ENCODE measurements at places on chromosomes 7 and 10. TPM values are rescaled to one million over a fixed set of nuclear protein-coding genes. Genes with fewer than 3 reads are reported as not detected.

PON3 gene
- total RNA-seq: not detected

DNA sequence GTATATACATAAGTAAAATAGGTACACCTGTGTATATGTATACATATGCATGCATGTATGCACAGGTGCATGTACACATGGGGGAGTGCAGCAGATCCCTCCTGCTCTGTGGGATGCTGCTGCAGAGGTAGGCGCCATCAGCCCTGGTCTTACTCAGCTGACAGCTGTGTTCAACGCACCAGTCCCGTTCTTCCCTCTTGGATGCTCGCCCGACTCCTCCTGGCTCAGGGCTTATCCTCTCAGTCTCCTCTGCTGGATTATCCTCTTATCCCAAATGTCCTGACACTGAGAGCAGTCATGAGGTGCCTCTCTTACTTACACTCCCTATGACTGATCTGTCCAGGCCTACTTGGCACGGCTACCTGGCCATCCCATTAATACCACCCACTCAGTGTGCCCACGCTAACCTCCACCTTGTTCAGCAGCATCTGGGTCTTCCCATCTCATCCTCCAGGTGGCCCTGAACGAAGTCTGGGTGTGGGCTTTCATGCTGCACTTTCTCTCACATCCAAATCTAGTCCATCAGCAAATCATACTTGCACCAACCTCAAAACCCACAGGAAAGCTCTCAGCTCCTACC is 357.1 kb downstream of the TCERG1L start:
- no peak for DNase-seq

DNAH11 gene
- total RNA-seq: 0.51 TPM

VIM gene
- 10,466 TPM for total RNA-seq

DNA sequence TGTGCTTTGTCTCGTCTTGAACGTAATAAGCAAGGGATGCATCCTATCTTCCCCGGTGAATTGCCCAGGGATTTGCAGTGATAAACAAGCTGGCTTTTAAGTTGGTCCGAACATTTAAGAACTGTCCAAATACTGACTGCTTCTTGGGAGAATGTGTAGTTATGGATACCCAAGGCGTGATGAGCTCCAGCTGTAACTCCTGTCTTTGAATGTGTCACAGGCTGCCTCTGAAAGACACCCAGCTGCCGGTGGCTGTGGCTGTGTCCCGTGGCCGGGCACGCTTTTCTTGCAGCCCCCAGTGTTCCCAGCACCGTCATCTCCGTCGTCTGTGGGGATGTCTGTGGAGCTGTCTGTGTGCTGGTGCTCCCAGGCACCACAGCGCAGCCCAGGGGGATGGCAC is 118.1 kb downstream of the GLRX3 start:
- DNase-seq: no peak
